IMR-90 (cell line): ENCODE measurements at places on chromosomes 1 and 21.

- no peak for DNase-seq
These were observed 34.2 kb downstream of the KRTAP10-1 start for GRCh38 chr21:44505673-44506278.

- peak; percentile 91 for DNase-seq
These were observed 15.5 kb upstream of the CITED4 start for GRCh38 chr1:40877698-40878097.

- no peak for DNase-seq
These were observed 59.4 kb downstream of the RUNX3 start for GRCh38 chr1:24870551-24871195.

DNA sequence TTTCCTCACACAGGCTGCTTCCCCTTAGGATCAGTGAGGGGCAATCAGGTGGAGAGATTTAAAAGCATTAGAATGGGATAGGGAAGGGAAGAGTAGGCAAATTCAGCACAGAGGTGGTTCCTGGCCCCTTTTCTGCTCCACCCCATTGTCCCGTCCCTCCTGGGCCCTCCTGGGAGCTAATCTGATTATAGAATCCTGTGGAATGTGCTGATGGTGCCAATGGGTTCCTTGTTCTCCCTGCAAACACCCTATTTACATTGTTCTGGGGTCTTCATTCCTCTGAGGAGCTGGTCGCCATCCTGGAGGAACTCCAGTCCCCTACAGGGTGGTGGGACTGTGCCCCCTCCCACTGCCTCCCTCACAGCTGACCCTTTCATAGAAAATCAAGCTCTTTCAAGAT is 34.4 kb upstream of the LRP8 start:
- DNase-seq = no peak

DNA sequence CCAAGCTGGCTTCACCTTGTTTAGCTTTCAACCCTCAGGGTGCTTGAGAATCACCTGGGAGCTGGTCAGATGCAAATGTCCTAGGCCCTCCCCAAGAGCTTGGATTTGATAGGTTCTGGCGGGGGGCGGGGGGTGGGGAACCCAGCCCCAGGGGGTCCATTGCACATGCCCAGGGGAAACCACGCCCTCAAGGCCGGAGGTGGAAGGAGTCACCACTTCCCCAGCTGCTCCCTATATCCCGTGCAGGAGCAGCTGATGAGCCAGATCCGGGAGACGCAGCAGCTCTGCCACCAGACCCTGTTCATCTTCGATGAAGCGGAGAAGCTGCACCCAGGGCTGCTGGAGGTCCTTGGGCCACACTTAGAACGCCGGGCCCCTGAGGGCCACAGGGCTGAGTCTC is 5.8 kb downstream of the TOR3A start:
- DNase-seq = no peak
